Smooth muscle cell of the brain vasculature (primary cell): ENCODE measurements at places on chromosomes 6 and 20.

DNA sequence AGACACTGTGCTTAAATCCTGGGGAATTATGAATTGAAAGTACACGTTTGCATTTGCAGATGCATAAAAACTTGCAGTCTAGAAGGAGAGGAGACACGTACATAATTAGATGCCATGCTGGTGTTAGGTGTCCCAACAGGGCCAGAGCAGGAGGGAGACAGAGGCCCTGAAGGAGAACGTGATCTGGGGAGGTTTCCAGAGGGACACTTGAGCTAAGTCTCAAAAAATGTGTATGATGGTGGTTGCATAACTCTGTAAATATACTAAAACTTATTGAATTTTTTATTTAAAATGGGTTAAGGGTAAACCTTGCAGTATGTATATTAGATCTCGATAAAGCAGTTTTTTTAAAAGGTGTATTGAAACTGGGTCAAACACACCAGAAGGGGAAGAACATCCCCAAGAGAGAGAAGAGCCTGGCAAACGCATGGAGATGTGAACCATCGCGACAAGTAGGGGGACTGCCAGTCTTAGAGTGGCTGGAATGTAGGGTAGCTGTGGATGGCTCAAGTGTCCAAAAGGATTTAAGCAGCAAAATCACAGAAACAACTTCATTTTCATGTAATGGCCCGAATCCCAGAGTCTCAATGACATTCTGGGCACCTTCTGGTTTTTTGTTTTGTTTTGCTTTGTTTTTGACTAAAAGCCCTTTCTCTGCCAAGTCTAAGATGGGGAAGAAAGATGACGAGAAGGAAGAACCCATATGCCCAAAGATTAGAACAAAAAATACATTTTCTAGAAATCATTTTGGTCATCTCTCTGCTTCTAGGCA lies 15.3 kb downstream of the TRAF3IP2 start:
- no peak for DNase-seq

- no peak for DNase-seq
These were observed 738 bp downstream of the RALGAPB start for GRCh38 chr20:38473367-38473795.

GRCh38 chr6:131854803-131855202 lies 47.0 kb downstream of the ENPP1 start:
- DNase-seq: no peak

GRCh38 chr20:12594410-12595088 lies 414.2 kb upstream of the SPTLC3 start:
- no peak for DNase-seq

DNA sequence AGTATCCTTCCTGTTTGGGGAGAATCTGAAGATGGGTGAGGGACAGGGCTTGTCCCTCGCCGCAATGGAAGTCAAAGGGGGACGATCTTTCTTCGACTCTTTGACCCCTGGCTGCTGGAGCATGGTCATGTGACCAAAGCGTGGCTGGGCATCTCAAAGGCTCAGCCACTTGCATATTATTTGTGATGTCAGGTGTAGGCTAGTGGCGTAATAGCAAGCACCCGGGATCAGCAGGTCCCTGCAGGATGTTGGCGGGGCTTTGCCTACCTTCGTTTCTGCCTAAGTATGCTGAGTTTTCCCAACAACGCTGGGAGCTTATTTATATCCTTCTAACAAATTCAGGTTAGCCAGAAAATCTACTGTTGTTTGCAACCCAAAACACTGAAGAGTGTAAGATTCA lies 50.3 kb upstream of the IL20RA start:
- no peak for DNase-seq
